Epithelial cell of proximal tubule (primary cell): ENCODE measurements at places on chromosomes 1 and 21. TPM values are rescaled to one million over a fixed set of nuclear protein-coding genes. Genes with fewer than 3 reads are reported as not detected.

DNA sequence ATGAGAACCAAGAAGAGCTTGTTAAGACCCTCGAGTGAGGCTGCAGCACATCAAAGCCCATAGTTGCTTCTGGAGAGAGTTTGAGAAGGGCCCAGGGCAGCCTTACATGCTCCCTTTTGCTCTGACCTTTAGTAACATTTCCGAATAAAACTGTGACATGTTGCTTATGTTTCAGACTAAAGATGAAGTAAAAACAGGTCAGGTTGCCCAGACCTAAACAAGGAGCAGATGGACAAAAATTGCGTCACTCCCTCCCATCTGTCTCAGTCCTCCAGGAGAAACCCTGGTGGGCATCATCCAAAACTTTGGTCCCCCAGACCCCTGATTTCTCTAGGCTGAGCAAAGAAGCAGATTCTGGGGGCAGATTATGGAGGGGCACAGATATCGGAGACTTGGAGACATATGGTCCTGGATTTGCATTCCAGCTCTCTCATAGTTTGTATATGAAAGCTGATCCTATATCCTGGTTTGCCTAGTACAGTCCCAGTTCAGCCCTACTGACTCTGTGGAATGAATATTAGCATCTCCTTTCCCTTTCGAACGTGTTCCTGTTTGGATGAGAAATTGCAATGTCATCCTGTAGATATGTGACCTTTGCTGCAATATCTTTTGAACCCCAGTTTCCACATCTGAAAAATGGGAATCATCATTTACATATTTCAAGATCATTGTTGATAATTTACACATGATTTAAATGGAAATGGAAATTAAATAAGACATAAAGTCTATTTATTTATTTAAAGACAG is 304.9 kb upstream of the USP24 start:
- DNase-seq = no peak

DNA sequence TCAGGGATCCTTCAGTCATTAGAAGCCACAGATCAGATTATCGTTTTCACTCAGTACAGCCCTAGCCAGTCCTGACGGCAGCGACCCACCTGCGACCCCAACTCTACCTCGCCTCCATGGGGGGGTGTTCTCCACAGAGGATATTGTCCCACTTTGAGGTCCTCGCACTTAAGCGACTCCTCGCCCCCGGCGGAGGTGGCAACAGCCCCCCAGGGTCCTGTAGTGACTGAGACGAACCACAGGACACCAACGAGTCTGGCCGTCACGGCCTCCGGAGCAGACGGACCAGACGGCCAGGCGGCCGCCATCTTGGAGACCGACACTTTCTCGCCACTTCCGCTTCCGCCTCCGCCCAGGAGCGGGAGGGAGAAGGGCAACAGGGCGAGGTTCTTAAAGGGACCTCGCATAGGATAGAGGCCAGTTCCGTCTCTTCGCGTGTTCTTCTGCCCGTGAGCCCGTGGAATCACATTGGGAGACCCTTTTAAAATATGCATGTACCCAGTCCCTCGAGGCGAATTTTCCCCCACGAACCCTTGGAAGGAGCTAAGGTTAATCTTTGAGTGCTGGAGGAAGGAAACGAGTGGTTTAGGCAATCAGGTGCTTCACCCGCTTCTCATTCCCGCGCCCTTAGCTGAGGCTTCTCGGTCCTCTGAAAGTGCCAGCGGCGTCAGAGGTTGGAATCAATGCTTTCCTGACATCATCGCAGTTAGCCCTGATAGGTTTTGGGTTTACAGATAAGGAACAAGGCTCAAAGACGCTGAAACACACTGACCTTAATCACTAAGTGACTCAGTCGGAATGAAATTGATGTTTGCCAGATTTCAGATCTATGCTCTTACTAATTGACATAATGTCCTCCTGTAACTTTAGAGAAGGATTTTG is at the start of gene TM2D1:
TSS of gene TM2D1 (minus strand) at position 329 of the 882 bp plus-strand sequence. CDS start at position 308, 21 bp downstream.
- no peak for DNase-seq

GRCh38 chr1:92953491-92953890 is 7.8 kb downstream of the DIPK1A start:
- DNase-seq = no peak

COL16A1 gene
- total RNA-seq = 5.2 and 5.3 TPM in 2 replicates
